ENCODE measurements at places on chromosomes 5 and 9.
A peak's percentile ranks its signal among the peaks of the same experiment; 100 is the strongest.

- no peak for DNase-seq
These were observed 84.4 kb downstream of the CDH18 start for GRCh38 chr5:19903611-19904010.

- no peak for DNase-seq
These were observed 25.2 kb upstream of the CTSV start for GRCh38 chr9:97064176-97064575.

DNA sequence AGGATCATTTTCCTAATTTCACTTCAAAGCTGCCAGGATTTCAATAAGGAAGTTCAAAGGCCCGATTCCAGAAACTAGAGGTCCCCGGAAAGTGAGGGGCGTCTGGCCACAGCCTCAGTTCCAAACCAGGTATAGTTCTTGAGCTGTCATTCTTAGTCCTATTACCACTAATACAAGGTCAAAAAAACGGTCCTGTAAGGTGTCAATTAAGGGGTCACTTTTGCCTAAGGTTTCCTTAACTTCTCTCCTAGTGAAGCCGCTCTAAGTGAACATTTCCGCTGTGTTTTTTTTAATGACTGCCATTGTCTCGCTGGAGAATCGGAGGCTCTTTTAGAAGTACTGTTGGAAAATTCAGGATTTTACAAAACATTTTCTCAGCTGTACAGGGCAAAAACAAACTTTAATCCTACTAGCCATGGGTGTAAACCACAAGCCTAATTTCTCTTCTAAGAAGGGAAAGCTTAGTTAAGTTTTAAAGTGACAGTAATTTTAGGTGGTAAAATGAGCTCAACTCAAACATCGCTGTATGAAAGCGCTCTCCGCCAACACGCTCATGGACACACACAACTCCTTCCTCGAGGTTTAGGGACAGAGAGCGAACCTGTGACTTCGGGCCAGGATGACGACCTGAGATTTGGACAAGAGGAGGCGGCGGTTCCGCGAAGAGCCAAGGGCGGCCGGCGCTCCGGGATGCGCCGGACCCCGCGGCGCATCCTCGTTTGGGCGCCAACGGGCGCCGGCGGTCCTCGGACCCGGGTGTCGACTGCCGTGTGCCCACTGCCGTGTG is 76.7 kb upstream of the IFNE start:
- DNase-seq = peak; percentile 41

DNA sequence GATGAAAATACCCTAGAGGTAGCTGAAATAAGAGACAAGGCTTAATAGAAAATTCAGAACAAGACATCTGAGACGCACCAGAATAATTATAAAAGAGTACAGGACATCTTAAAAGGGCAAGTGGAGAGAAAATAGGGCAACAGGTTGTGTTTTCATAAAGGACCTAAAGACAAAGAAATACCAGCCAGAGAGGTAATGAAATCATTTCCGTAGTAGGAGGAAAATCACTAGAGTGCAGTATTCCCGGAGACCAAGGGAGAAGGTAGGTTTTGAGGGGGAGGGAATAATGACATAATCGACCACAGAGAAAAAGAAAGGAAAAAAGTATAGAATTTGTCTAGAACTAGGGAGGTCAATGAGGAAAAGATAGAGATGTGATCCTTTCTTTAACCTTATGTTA is 26.2 kb upstream of the CTNNAL1 start:
- no peak for DNase-seq

DNA sequence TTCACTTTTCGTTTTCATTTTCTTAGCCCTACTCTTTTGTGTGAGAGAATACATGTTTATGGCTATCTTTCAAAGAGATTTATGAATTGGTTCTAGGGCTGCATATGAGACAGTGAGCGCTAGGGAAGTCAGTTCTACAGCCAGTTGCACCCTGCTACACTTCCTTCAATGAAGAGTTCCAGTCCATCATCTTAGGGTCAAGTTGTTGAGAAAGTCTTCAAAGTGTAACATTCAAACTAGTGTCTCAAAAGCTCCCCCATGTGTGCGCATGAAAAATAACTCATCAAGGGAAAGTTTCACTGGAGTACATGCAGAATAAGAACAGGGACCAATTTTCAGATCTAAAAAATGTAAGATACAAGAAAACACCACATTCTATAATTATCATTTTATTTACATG is 317.2 kb downstream of the DEPDC1B start:
- peak; percentile 69 for DNase-seq

DNA sequence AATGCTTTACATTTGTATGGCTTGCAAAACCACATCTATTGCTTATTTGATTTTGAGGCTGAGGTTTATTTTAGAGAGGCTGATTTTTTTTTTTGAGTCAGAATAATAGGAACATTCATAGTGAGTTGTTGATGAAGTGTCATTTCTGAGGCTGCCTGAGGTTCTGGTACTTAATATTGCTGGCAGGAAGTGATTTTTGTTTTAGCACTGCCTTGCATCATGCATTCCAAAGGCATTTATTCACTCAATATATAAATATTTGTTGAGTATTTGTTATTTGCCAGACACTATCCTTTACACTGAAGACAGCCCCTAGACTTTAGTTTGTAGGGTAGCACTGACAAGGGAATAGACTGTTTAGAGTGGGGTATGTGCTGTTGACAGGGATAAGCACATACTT is 2.7 kb downstream of the RNF20 start:
- no peak for DNase-seq

GRCh38 chr5:170552621-170553115 is 48.8 kb downstream of the KCNIP1 start:
- DNase-seq = peak; percentile 86

DNA sequence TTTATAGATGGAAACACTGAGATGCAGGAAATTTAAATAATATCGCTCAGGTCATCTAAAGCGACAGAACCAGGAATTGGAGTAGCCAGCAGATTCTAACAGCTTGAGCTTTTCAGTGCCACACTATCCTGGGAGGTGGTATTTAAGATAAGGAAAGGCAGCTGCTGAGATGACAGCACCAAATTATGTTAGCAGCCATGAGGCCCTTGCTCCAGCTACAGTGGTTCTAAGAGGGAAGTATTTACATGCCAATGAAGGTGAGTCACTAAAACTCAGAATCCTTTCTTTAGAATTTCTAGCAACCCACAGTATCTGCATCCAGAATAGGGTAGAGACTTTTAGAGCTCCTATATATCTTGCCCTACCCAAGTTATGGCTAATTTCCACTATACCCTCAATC is 127.0 kb upstream of the VLDLR start:
- DNase-seq = no peak

DNA sequence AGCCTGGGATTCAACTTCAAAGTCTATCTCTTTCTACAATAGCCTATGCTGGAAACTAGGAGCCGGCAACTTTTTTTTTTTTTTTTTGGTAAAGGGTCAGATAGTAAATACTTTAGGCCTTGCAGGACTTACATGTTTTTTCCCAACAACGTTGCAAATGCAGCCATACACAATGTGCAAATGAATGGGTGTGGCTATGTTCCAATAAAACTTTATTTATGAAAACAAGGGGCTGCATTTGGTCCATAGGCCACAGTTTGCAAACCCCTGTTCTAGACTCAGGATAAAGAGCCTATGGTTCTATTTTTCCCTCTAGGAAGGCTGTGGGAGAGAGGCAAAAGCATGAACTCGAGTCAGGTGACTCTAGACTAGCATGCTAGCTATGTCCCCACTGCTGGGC is 189.1 kb downstream of the GABBR2 start:
- DNase-seq = no peak

DNA sequence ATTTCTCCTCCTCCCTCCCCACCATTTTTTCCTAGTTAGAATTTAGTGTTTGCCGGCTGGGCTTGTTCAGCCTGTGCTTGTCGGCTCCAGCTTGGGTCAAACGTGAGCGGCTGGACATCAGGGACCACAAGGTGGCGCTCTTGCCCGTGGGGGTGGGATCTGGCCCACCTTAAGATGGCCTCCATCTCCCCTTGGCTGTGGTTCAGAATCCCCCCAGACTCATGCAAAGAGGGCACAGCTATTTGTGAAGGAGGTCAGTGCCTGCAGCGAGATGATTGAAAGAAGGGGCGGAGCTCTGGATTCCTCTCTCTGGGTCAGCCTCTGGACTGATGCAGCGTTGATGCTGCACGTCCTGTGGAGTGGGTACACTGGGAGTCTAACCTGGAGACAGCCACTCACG is 283.3 kb upstream of the TUT7 start:
- peak; percentile 82 for DNase-seq

DNA sequence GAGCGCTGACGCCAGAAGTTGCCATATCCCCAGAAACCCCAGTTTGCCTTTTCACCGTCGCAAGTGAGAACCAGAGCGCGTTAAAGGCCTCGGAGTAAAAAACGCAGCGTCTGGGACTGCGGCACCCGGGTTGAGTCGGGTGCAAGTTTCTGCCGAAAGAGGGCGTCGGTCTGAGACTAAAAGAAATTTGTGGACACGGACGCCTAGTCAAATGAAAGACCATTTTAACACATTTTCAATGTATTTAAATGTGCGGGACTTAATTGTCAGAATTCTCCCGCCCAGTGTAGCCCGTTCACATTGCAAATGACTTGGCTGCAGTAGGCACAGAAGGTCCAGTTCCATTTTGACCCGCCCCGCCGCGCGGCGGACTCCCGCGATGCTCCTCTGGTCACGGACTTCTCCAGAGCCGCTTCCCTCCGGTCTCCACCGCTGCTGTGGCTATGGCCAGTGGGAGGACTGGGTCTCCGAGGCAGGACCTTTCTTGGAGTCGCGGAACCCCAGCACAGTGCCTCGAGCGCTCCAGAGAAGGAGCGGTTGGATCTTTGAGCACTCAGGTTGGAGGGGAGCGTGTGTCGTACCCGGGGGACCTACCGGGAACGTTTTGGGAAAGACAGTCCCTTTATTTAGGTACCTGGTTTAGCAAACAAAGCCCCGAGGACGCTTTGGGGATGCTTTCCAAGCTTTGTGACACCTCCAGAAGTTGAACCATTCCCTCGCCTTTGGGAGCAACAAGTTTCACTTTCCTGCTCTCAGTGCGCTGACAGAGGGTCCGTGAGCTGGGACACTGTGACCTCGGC is 1.2 kb upstream of the NPR3 start:
- DNase-seq = peak; percentile 85

- no peak for DNase-seq
These were observed 18.6 kb downstream of the C9orf72 start for GRCh38 chr9:27554712-27555111.

DNA sequence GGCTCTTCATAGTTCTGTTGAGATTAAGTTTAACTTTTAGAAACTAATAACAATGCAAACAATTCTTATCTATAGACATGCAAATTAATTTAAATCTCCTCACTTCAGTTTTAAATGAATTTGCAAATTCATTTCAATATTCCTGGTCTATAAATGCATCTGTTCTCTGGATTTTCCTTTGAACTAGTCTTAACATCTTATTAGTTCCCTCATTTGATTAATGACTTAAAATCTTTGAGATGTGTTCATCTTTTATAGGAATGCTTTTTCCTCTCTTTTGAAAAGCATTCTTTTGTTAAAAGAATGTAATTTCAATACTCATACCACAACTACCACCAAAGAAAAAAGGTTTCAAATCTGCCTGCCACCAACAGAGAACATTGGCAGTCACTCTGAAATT is 169.4 kb downstream of the RASEF start:
- no peak for DNase-seq

GRCh38 chr9:78893774-78894401 is 597.0 kb downstream of the PSAT1 start:
- DNase-seq = no peak

- DNase-seq = no peak
These were observed 71.2 kb downstream of the ANKRD55 start for GRCh38 chr5:56161927-56162326.

GRCh38 chr5:145341842-145342241 is 493.3 kb downstream of the PRELID2 start:
- no peak for DNase-seq

- DNase-seq = no peak
These were observed 29.0 kb downstream of the FAT2 start for GRCh38 chr5:151562019-151562707.

- DNase-seq = no peak
These were observed 5.2 kb downstream of the SMIM33 start for GRCh38 chr5:139475865-139476617.

DNA sequence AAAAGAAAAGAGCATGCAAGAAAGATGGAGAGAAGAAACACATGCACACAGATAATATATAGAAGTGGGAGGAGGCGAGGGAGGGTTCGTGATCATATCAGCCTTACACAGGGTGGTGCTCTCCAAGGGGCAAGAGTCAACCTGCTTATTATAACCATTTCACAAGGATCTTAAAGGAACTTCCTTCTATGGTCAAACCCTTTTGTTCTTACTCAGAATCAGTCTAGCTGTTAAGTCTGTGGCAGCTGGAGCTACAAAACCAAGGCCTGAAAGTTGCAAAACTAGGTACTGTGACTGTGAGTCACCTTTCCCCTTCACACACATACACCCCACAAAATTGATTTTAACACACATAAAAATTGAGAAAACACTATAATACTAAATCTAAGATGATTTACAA is 18.5 kb upstream of the ERMP1 start:
- DNase-seq = no peak

DNA sequence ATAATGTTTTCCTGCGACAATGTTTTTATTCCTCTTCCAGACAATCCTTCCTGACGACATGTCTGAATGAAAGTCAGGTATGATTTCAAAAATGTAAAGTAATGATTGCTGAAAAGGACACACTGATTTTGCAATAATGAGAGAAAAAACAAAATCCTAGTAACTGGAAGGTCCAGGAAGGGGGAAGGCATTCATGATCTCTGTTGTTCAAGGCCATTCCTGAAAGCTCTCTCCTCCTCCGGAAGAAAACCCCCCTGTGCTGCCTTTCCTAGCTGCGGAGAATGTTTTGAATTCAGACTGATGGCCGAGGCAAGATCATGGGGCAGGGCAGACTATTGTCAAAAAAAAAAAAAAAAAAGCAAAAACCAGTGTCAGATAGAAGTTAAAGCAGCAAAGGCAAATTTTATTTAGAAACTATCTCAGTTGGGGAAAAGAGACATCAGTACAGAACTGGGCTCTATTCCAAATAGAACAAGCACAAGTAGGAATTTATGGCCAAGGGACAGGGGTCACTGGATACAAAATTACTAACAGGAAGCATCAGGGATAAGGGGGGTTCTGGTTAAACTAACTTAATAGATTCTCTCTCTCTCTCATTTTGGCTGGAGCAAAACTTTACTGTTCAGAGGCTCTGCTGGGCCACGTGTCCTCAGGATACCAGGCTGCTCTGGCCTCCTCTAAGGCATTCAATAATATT is 36.5 kb upstream of the CTSV start:
- DNase-seq = no peak

DNA sequence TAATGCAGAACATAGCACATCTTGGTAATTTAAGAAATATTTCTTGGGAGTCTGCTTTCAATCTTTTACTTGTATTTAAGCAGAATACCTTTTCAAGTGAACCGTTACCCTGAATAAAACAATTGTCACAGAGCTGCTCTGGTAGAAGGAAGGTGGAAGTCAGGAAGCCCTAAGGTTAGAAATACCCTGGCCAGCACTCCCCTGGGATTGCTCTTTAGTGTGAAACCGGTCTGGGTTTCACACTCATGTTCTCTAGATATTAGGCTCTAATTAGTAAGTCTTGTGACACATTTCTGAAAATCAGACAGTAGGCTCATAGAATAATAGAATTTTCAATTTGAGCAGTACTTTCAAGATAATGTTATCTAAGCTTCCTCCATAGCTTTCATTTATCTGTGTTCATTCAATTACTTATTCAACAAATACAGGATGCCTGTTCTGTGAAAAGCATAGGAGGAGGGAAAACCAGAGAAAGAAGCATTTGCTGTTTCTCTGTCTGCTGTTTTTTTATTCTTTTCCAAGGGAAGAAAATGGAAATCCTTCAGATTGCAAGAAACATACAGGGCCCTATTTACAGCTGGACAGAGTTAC is 825.5 kb downstream of the TLR4 start:
- no peak for DNase-seq

Measured in brain (organoid and tissue), 16 donors.